Lower lobe of right lung (tissue), 2 donors: ENCODE measurements at places on chromosomes 12 and 14. TPM values are rescaled to one million over a fixed set of nuclear protein-coding genes. Genes with fewer than 3 reads are reported as not detected.
A peak's percentile ranks its signal among the peaks of the same experiment; 100 is the strongest.

DNA sequence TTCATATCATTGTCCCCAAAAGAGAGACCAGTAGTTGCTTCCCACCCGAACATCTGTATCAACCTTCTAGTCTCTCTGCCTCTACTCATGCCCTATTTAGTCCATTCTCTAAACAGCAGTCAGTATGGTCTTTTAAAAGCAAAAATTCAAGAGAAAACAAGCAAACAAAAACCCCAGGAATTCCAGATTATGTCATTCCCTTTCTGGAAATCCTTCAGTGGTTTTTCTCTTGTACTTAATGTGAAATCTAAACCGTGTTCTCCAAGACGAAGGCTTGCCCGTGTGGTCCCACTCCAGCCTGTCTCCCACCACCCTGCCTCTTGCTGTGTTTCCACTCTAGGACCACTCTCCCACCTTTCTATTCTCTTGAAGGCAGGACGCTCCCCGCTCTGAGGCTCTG, 90.8 kb downstream of the TMEM30B start:
- no peaks in the 10 kb centered on the region for H3K36me3 ChIP-seq
- no peak for DNase-seq
- H3K4me3 ChIP-seq: no peak overlapping the region
- H3K27me3 ChIP-seq: peaks cover 11% of the 10 kb centered on the region
- no peak overlapping the region for H3K27ac ChIP-seq

GRCh38 chr14:99589651-99590530, 14.1 kb downstream of the CCDC85C start:
- no peak overlapping the region for H3K4me3 ChIP-seq
- peaks cover 50% of the 10 kb centered on the region for H3K4me1 ChIP-seq
- H3K36me3 ChIP-seq: no peaks in the 10 kb centered on the region
- no peak for DNase-seq
- peak overlapping the region; percentile 31 for H3K27ac ChIP-seq

Gene PRB2
- total RNA-seq: not detected

- H3K4me1 ChIP-seq: no peaks in the 10 kb centered on the region
- no peaks in the 10 kb centered on the region for H3K36me3 ChIP-seq
- no peak overlapping the region for H3K27ac ChIP-seq
- no peak overlapping the region for H3K4me3 ChIP-seq
- no peak for DNase-seq
- no peaks in the 10 kb centered on the region for H3K27me3 ChIP-seq
Observed at GRCh38 chr14:35482994-35483515, 50.9 kb upstream of the INSM2 start.

DNA sequence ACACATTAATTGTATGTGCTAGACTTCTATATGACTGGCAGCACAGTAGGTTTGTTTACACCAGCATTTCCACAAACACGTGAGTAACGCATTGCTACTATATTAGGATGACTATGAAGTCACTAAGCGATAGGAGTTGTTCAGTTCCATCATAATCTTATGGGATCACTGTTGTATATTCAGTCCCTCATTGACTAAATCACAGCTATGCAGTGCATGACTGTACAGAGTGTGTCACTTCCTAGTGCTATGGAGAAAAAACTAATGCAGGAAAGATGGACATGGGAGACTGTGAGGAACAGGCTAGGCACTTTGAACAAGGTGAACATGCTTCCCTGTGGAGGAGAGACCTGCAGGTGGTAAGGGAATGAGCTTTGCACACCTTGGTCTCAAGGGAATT, 259.8 kb downstream of the NUAK1 start:
- H3K27me3 ChIP-seq: no peaks in the 10 kb centered on the region
- H3K4me3 ChIP-seq: no peak overlapping the region

- no peak overlapping the region for H3K4me3 ChIP-seq
- H3K27me3 ChIP-seq: no peaks in the 10 kb centered on the region
- no peaks in the 10 kb centered on the region for H3K36me3 ChIP-seq
- H3K4me1 ChIP-seq: no peaks in the 10 kb centered on the region
Observed at GRCh38 chr12:114726092-114726710, 42.2 kb upstream of the TBX3 start.

DNA sequence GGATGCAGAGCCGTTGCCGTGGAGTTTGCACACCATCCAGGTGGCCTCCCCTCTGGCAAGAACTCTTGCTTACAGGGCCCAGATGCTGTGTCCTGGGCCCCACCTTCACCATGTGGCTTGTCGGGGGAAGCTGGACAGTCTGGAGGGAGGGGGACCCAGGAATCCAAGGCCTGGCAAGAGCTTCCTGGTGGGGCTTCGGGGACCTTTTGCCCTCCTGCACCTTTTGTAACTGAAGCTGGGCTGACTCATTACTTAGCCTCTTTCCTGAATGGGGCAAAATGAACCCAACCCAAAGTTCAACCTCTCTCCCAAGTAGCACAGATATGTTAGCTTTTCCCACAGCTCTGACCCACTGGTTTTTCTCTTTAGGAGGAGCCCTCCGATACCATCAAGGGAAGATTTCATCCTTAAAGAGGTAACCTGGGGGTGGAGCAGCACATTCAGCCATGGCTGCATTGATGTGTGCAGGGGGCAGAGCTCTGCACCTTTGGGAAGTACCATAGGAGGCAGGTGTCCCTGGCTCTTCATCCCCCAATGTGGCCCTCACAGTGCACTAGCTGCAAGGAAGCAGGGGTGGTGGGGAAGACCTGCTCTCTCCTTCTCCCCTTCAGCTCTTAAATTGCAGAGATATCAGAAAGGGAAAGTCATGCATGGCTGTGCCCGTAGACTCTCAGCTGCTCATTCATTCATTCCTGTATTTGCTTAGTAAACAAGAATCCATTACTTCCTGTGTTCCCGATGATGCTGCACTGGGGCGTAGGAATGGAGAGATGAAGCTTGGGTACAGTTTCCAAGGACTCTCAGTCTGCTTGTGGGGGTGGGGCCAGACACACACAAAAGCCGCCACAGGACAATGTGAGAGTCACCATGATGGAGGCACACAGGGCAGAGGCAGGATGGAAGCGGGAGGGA, 13.0 kb downstream of the MVK start:
- no peak overlapping the region for H3K4me3 ChIP-seq
- H3K27ac ChIP-seq: no peak overlapping the region
- peaks cover 47% of the 10 kb centered on the region for H3K36me3 ChIP-seq
- H3K27me3 ChIP-seq: no peaks in the 10 kb centered on the region
- no peaks in the 10 kb centered on the region for H3K4me1 ChIP-seq

DNA sequence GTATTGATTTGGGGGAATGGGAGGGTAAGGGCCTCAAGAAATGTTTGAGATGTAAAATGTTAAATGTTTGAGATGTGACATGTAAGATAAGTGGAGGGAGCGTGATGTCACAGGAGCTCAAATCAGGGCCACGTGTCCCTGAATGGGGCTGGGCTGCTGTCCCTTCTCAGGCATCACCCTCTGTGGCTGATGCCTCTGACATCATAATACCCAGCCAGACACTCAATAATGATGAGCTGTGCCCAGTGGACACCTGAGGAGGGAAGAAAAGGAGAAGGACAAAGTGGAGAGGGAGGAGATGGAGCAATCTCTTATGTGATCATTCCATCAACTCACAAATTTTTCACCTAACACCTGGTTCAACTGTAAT, 120.8 kb downstream of the SAMD4A start:
- H3K27me3 ChIP-seq: no peaks in the 10 kb centered on the region
- H3K36me3 ChIP-seq: no peaks in the 10 kb centered on the region
- H3K4me1 ChIP-seq: peaks cover 52% of the 10 kb centered on the region
- no peak for DNase-seq
- no peak overlapping the region for H3K27ac ChIP-seq

Gene ACIN1
- 163 TPM for total RNA-seq

DNA sequence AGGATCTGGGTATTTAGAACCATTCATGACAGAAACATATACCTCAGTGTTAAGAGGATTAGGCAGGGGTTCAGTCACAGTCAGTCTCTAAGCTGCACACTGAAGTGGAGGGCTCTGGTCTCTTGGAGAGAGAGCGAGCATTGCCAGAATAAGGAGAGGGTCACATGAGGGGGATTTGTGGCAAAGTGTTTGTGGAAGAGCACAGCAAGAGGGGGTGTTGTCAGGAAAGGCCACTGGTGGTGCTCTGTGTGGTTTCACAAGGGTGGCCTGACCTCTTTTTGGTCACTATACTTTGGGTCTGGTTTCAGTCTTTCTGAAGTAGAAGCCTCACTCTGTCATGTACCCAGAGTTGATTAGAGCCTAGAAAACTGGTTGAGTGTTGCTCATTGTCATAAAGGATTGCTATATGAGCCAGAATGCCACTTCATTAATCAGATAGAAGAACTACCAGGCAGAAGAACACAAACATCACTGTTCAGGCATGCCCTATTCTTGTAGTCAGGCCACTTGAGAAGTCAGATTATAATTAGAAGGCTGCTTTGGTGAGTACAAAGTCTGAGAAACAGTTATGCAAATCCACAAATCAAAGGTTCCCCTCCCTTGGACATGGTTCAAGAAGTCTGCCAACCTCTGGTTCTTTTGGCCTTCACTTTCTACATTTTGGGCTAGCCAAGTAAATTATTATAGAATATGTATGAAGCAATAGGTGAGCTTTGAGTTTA, 8.4 kb downstream of the TMEM19 start:
- H3K27ac ChIP-seq: no peak overlapping the region
- H3K4me1 ChIP-seq: no peaks in the 10 kb centered on the region
- H3K36me3 ChIP-seq: peaks cover 34% of the 10 kb centered on the region

DNA sequence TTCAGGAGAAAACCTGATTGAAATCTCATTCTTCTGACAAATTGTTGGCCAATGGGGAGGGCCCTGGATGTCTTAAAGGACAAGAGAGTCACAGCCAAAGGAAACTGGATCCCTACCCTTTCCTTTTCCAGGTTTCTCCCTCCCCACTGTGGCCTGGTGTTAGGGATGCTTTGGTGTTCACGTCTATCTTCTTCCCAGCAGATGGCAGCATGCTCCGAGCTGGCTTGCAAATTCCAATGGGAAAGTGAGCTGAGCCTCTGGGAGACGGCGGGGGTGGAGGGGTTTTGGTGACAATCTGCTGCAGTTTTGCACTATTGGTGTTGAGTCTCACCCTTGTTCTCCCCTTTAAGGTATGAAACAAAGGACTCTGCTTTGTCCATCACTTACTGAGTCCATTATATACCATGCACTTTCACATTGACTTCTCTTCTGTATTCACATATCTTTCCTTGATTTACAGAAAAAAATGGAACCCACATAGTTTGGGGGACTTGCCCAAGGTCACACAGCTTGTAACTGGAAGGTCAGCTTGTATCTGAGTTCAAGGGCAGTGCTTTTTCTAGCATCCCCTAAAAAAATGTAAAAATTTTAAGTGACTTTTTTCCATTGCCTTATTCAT, 39.3 kb downstream of the CCDC177 start:
- H3K27me3 ChIP-seq: no peaks in the 10 kb centered on the region
- no peak overlapping the region for H3K27ac ChIP-seq
- no peak overlapping the region for H3K4me3 ChIP-seq
- H3K4me1 ChIP-seq: no peaks in the 10 kb centered on the region
- DNase-seq: no peak

- no peak overlapping the region for H3K4me3 ChIP-seq
- no peaks in the 10 kb centered on the region for H3K36me3 ChIP-seq
- no peaks in the 10 kb centered on the region for H3K27me3 ChIP-seq
- H3K27ac ChIP-seq: no peak overlapping the region
Observed at GRCh38 chr14:54807428-54807827, 95.2 kb downstream of the GCH1 start.

DNA sequence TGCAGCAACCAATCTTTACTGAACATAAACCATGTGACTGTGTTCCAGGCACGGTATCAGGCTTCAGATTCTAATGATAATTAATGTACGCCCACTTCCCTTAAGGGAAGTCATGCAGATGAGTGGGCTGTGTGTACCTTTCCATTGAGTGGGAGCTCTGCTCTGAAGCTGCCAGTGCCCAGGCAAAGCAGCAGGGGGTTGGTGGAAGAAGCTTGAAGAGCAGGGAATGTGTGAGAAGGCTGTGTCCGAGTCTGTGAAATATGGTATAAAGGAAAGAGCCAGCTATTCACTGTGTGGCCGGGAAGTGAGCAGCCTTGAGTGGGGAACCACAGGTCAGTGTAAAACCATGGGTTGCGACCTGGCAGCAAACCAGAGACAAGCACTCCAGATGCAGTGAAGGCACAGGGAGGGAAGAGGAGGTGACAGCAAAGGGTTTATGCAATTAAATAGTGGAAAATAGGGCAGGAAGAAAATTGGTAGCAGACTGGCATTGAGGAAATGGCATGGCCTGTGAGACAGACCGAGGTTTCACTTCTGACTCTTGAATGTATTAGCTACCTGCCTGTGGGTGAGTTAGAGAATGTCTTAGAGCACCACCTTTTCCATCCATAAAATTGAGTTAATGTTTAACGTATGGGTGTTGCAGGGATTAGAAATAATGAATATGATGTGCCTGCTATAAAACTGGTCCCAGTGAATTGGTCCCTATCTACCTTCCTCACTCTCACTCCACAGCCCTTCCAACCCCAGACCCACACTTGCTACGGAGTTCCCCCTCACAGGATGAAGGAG, 116.4 kb downstream of the NTF3 start:
- H3K27ac ChIP-seq: no peak overlapping the region
- no peaks in the 10 kb centered on the region for H3K4me1 ChIP-seq
- H3K27me3 ChIP-seq: no peaks in the 10 kb centered on the region
- no peak overlapping the region for H3K4me3 ChIP-seq
- no peaks in the 10 kb centered on the region for H3K36me3 ChIP-seq

DNA sequence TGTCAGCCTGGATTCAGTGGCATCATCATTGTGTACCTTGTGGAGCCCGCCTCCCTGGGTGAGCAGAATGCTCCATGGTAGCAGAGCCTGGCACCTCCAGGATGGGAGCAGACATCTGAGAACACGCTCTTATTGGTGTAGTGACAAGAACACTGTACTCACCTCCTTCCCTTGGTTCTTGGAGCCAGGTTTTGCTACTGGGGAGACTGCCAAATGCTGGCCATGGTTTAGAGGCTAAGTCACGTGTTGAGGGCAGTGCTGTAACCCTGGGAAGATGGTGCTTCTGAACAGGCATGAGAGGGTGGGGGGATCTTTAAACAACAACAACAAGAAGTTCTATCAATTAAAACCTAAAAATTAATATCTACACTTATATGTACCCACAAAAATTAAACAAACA, 47.6 kb upstream of the ASPG start:
- H3K27ac ChIP-seq: no peak overlapping the region
- no peaks in the 10 kb centered on the region for H3K36me3 ChIP-seq
- no peak for DNase-seq
- peaks cover 16% of the 10 kb centered on the region for H3K27me3 ChIP-seq

- peaks cover 45% of the 10 kb centered on the region for H3K36me3 ChIP-seq
- DNase-seq: peak; percentile 89
- H3K4me3 ChIP-seq: peak overlapping the region; percentile 81
- peak overlapping the region; percentile 58 for H3K27ac ChIP-seq
- H3K4me1 ChIP-seq: peaks cover 23% of the 10 kb centered on the region
Observed at GRCh38 chr14:23057757-23058653, 685 bp upstream of the CDH24 start.

DNA sequence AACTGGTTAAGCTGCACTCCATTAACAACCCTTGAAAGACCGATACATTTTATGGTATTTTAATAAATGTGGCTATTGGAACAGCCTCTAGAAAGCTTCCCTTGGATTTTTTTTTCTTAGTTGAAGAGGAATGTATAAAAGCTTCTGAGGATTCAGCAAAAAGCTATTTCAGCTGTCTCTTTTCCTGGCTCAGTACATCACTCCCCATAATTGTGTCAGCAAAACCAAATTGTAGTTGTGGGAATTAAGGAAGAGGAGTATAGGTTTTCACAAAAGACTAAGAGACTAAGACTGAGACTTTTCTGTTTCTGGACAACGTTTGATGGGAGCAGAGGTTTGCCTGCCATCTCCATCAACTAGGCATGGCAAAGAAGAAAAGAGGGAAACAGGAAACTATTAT, 106.5 kb downstream of the C12orf50 start:
- H3K27me3 ChIP-seq: no peaks in the 10 kb centered on the region
- H3K4me3 ChIP-seq: no peak overlapping the region
- no peak for DNase-seq
- H3K4me1 ChIP-seq: no peaks in the 10 kb centered on the region

Gene REP15
- 5.1 TPM for total RNA-seq
